Osteocyte (in vitro differentiated cells): ENCODE measurements at places on chromosomes 5 and 9.

DNA sequence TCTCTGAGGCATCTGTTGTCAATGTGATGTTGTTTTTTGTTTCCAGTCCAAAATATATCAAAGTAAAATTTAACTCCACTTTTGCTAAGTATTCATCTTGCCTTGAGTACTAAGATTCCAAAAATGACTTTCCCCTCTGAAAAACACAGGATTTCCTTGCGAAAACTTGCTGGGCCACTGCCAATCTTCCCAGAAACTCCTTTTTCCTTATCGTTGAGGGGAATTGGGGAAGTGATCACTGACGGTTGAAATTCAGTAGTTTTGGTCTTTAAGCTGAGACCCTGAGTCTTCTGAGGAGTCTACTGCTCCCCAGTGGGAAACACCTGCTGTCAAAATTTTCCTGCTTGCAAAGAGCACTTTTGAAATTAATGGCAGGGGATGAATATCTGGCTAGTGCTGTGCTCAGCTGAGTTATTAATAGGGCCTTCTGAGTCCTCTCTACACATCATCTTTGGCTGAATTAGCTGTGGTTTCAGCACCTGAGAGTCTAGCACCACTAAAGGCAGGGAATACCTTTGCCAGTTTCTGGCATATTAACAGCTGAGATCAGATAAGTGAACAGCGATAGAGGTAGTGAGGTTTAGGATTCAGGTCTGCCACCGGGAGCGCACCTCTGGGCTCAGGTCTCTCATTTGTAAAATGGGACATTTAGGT lies 18.0 kb downstream of the TLR4 start:
- DNase-seq = no peak
- H3K27me3 ChIP-seq = no peaks in the 10 kb centered on the region
- peaks cover 40% of the 10 kb centered on the region for H3K4me1 ChIP-seq

- peaks cover 21% of the 10 kb centered on the region for H3K36me3 ChIP-seq
- H3K27ac ChIP-seq = no peak overlapping the region
- no peak overlapping the region for H3K4me3 ChIP-seq
- no peaks in the 10 kb centered on the region for H3K27me3 ChIP-seq
- no peak for DNase-seq
Measured at GRCh38 chr5:172941067-172941516, 18.1 kb upstream of the RPL26L1 start.

DNA sequence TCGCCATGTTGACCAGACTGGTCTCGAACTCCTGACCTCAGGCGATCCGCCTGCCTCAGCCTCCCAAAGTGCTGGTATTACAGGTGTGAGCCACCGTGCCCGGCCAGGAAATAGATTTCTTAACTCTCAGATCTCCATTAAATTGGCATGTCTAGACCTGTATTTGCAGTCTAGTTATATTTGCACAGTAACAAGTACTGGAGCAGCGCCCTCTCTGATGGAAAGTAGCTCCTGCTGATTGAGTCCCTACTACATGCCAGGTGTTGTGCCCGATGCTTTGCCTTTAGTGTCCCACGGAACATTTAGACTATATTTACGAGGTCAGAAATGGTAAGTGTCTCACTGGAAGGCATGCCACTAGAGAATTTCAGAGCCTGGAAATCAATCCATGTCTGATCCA lies 15.8 kb upstream of the TMED9 start:
- no peaks in the 10 kb centered on the region for H3K36me3 ChIP-seq
- H3K4me3 ChIP-seq = no peak overlapping the region
- H3K4me1 ChIP-seq = no peaks in the 10 kb centered on the region
- no peak for DNase-seq
- H3K27me3 ChIP-seq = peaks cover 22% of the 10 kb centered on the region
- no peak overlapping the region for H3K27ac ChIP-seq

DNA sequence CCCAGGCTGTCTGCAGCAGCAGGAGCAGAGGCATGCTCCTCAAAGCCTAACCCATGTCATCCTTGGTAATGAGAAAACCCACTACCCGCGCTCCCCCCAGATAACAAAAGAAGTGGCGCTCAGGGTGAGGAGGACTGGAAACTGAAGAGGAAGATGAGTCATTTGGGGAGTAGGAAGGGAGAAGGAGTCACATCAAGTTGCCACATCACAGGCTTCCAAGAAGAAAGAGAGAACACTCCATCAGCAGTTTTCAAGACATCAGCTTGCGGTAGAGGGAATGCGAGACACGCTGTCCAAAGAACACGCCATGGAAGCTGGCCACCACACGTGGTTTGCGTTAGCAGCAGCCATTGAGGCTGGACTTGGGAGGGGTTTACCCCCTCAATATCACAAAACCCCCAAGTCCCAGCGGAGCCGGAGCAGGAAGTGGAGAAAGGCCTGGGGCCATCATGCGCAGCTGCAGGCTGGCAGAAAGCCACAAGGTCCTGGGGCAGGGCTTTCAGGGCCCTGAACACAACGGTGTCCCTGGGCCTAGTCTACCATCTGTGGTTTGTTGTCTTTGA lies 41.5 kb downstream of the SH3PXD2B start:
- peaks cover 67% of the 10 kb centered on the region for H3K4me1 ChIP-seq
- peak overlapping the region; percentile 79 for H3K27ac ChIP-seq
- peaks cover 9% of the 10 kb centered on the region for H3K36me3 ChIP-seq
- H3K27me3 ChIP-seq = no peaks in the 10 kb centered on the region
- peak; percentile 94 for DNase-seq

DNA sequence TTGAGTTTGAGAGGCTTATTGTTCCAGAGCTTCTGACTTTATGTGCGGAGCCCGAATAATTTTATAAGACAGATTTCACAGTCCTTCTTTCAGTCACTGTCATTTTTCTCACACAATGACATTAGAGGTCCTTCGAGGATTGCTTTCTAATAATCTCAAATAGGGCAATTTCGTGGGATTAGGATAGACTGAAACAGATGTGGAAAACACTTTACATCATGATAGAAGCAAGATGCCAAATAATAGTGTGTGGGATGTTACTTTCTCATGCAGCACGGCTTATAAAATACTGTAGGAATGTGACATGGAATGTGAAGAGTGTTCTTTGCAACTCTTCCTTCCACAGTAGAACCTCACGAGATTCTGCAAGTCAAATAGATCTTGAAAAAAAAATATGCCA lies 451.3 kb downstream of the SEMA5A start:
- H3K36me3 ChIP-seq = peaks cover 14% of the 10 kb centered on the region
- no peaks in the 10 kb centered on the region for H3K27me3 ChIP-seq
- no peak overlapping the region for H3K4me3 ChIP-seq
- H3K4me1 ChIP-seq = peaks cover 7% of the 10 kb centered on the region
- no peak overlapping the region for H3K27ac ChIP-seq
- no peak for DNase-seq

GRCh38 chr5:149873896-149874295 lies 70.7 kb downstream of the PDE6A start:
- no peak for DNase-seq
- no peak overlapping the region for H3K4me3 ChIP-seq
- H3K27me3 ChIP-seq = peaks cover 5% of the 10 kb centered on the region
- peaks cover 6% of the 10 kb centered on the region for H3K4me1 ChIP-seq
- peaks cover 2% of the 10 kb centered on the region for H3K36me3 ChIP-seq

- no peak for DNase-seq
- no peaks in the 10 kb centered on the region for H3K27me3 ChIP-seq
- no peaks in the 10 kb centered on the region for H3K36me3 ChIP-seq
- H3K4me1 ChIP-seq = peaks cover 12% of the 10 kb centered on the region
- H3K27ac ChIP-seq = no peak overlapping the region
Measured at GRCh38 chr5:112329419-112330090, 89.5 kb downstream of the EPB41L4A start.

DNA sequence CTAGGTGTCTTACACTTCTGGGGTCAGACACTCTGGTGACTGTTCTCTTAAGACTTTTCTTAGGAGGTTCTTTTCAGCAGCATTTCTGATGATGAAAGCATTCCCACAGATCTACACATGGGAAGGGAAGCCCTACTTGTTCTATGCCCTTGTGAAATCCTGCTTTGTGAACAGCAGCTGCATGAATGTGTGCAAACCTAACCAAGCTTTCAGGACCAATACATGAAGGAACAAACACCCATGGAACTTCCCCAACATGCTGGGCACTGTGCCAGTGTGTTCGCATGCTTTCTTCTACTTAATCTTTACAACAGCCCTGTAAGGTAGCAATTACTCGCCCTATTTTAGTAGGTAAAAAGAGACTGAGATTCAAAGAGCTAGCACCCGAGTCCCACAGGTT lies 439.9 kb upstream of the KLF4 start:
- peaks cover 25% of the 10 kb centered on the region for H3K4me1 ChIP-seq
- no peaks in the 10 kb centered on the region for H3K36me3 ChIP-seq
- H3K27me3 ChIP-seq = peaks cover 2% of the 10 kb centered on the region
- DNase-seq = no peak
- no peak overlapping the region for H3K4me3 ChIP-seq

- H3K27me3 ChIP-seq = peaks cover 24% of the 10 kb centered on the region
- no peak overlapping the region for H3K27ac ChIP-seq
- H3K4me3 ChIP-seq = no peak overlapping the region
Measured at GRCh38 chr5:36462295-36463021, 143.9 kb upstream of the SLC1A3 start.

DNA sequence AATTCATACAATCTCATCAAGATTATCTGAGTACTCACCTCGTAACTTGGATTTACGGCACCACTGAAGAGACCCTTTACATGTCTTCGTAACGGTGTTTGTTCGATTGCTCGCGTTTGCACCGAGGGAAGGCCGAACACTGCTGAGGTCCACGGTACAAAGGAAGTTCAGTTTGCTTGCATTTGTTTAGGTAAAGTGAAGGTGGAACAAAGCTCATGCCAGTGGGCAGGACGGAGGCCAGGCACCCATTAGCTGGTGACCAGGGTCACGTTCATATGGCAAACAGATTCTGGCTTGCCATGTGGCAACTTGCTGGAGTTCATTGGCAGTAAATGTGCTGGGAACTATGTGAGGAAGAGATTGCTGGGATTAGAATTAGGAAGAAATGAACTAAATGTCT lies 164.8 kb downstream of the MACROH2A1 start:
- no peak overlapping the region for H3K27ac ChIP-seq
- no peaks in the 10 kb centered on the region for H3K36me3 ChIP-seq
- H3K4me1 ChIP-seq = peaks cover 8% of the 10 kb centered on the region
- peaks cover 3% of the 10 kb centered on the region for H3K27me3 ChIP-seq
- no peak overlapping the region for H3K4me3 ChIP-seq
- no peak for DNase-seq

DNA sequence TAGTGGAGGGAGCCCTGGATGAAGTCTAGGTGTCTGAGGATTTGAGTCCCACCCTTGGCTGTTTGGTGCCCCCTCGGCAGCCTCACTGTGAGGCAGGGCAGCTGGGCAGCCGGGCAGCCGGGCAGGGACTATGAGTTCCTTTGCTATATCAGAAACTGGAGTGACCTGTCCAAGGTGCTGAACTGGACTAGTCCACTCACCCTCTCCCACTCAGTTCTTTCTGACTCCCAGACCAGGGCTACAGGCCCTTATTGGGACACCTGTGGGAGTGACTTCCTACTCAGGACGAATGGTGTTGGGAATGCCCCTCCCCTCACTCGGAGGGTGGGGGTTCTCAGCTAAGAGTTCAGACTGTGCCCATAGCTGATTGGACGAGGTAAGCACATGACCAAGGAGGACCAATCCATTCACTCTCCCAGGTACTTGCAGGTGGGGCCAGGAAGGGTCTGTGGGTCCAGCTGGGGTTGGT lies 34.1 kb upstream of the RAPGEF1 start:
- H3K4me1 ChIP-seq = no peaks in the 10 kb centered on the region
- peak; percentile 89 for DNase-seq
- no peak overlapping the region for H3K4me3 ChIP-seq
- H3K27me3 ChIP-seq = peaks cover 21% of the 10 kb centered on the region
- H3K27ac ChIP-seq = no peak overlapping the region

DNA sequence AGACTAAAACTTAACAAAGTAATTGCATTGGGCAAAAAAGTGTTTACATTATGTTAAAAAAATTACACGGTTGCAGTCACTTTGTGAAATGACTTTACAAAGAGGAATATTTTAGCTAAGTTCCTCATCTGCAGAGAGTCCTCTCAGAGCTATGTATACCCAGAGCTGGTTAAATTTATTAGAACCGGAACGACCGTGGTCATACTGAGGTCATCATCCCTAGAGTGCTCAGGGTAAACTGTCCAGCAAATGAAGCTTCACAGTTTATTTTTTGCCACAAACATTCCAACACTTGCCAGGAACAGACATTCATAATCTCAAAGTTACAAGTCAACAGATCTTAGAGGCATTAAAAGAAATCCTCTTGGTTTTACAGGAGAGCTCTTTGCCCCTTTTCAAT lies 897 bp downstream of the ROPN1L start:
- H3K4me1 ChIP-seq = peaks cover 16% of the 10 kb centered on the region
- no peak overlapping the region for H3K27ac ChIP-seq
- peaks cover 6% of the 10 kb centered on the region for H3K27me3 ChIP-seq
- peak overlapping the region; percentile 80 for H3K4me3 ChIP-seq
- no peak for DNase-seq
- peaks cover 22% of the 10 kb centered on the region for H3K36me3 ChIP-seq

DNA sequence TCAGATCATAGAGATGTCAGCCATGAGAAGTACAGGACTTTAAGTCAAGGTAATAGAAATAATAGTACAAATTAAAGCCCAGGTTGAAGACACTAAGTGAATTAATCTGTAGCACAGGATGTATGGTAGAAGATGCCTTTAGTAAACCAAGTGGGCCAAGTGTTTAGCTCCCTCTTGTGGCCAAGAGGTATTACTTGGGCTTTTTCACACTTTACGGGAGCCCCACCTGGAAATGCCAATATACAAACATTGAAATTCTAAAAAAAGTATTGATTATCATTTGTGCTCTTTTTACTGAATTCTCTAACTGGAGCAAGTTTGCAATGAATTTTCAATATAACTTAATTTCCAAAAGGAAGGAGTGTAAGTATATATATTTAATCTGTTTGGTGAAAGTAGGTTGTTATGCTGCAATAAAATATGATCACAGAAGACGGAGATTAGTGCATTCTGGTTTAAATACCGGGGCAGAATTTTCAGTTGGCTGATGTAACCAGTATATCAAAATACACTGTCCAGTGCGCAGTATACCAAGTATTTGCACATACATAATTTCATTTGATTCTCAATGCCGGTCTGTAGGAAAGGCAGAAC lies 84.7 kb downstream of the PARP8 start:
- no peak overlapping the region for H3K4me3 ChIP-seq
- peaks cover 6% of the 10 kb centered on the region for H3K4me1 ChIP-seq
- no peak overlapping the region for H3K27ac ChIP-seq
- DNase-seq = no peak
- no peaks in the 10 kb centered on the region for H3K27me3 ChIP-seq
- H3K36me3 ChIP-seq = peaks cover 2% of the 10 kb centered on the region

GRCh38 chr9:31445960-31446359 lies 938.5 kb upstream of the ACO1 start:
- no peaks in the 10 kb centered on the region for H3K27me3 ChIP-seq
- no peaks in the 10 kb centered on the region for H3K36me3 ChIP-seq
- H3K4me1 ChIP-seq = peaks cover 9% of the 10 kb centered on the region
- DNase-seq = no peak
- no peak overlapping the region for H3K27ac ChIP-seq

- H3K27me3 ChIP-seq = no peaks in the 10 kb centered on the region
- no peak for DNase-seq
- peaks cover 3% of the 10 kb centered on the region for H3K36me3 ChIP-seq
- H3K4me3 ChIP-seq = no peak overlapping the region
- no peak overlapping the region for H3K27ac ChIP-seq
Measured at GRCh38 chr5:137737349-137738131, 1.7 kb upstream of the KLHL3 start.
